Stimulated activated CD8-positive, alpha-beta memory T cell treated with anti-CD3 and anti-CD28 coated beads, Interleukin-4, amount 100 ng/mL, for 24 hours (primary cell): ENCODE measurements at places on chromosomes 6 and 20.

GRCh38 chr20:237489-237888, 10.4 kb downstream of the DEFB129 start:
- no peak for DNase-seq

- DNase-seq = no peak
These were observed 20.9 kb downstream of the TPX2 start for GRCh38 chr20:31759836-31760518.

DNA sequence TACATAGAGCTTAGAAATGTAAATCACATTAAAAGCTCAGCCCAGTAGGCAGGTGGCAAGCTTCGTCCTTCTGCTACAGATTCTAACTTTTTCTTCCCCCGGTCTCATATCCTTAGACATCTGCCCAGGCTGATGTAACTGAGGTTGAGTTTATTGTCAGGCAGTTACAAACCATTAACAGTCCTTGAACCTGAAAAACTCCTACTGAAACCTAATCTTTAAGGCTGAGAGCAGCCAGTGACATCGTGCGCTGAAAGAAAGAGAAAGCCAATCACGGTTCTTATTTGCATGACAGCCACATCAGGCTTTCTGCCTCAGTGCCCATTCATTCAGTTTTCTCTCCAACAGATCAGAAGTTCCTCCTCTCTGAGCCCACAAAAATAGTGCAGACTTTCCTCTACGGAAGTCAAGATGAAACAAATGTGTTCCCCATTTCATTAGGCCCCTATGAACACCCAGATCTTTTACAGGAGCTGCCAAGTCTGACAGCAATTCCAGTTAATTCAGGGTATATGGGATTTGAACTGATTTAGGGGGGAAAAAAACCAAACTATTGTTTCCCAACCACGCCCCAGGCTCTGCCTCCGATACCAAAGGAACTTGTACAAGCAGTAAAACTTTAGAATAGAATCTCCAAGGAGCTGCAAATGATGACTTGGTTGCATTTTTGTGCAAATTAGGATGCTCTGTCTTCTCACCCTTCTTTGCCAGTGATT, at the start of gene NHSL1:
TSS of gene NHSL1 (minus strand) at position 192 of the 716 bp plus-strand sequence. CDS start 204 bp downstream, outside the sequence.
- no peak for DNase-seq

DNA sequence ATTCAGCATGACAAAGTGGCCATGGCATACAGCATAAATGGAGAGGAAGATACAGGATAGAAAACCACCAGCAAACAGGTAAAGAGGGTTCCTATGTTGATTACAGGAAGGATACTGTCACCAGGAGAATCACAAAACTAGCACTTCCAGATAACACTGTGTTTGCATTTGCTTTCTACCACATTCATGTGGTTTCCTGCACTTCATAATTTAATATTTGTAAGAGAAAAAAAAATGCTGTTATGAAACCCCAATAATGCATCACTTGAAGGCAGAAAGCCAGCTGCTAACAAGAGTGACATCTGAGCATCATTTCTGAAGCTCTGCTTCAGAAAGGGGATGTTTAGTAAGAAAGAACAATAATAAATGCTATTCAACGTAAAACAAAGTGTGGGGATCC, 106.6 kb downstream of the ATXN1 start:
- no peak for DNase-seq

- no peak for DNase-seq
These were observed 22.6 kb downstream of the DDO start for GRCh38 chr6:110392727-110393126.
